ENCODE measurements at places on chromosomes 16 and 17. TPM values are rescaled to one million over a fixed set of nuclear protein-coding genes. Genes with fewer than 3 reads are reported as not detected.

- H3K27me3 ChIP-seq, result peaks cover 10% of the 10 kb centered on the region
- no peak overlapping the region for H3K4me3 ChIP-seq
- peaks cover 13% of the 10 kb centered on the region for H3K4me1 ChIP-seq
- DNase-seq, result no peak
- H3K27ac ChIP-seq, result no peak overlapping the region
- no peaks in the 10 kb centered on the region for H3K36me3 ChIP-seq
Measured at GRCh38 chr17:80223142-80223815, 3.1 kb downstream of the SLC26A11 start.

GRCh38 chr16:20928774-20929411 lies 28.3 kb downstream of the LYRM1 start:
- no peak overlapping the region for H3K27ac ChIP-seq
- no peak overlapping the region for H3K4me3 ChIP-seq
- H3K36me3 ChIP-seq, result peaks cover 17% of the 10 kb centered on the region
- no peak for DNase-seq
- peaks cover 2% of the 10 kb centered on the region for H3K27me3 ChIP-seq

DNA sequence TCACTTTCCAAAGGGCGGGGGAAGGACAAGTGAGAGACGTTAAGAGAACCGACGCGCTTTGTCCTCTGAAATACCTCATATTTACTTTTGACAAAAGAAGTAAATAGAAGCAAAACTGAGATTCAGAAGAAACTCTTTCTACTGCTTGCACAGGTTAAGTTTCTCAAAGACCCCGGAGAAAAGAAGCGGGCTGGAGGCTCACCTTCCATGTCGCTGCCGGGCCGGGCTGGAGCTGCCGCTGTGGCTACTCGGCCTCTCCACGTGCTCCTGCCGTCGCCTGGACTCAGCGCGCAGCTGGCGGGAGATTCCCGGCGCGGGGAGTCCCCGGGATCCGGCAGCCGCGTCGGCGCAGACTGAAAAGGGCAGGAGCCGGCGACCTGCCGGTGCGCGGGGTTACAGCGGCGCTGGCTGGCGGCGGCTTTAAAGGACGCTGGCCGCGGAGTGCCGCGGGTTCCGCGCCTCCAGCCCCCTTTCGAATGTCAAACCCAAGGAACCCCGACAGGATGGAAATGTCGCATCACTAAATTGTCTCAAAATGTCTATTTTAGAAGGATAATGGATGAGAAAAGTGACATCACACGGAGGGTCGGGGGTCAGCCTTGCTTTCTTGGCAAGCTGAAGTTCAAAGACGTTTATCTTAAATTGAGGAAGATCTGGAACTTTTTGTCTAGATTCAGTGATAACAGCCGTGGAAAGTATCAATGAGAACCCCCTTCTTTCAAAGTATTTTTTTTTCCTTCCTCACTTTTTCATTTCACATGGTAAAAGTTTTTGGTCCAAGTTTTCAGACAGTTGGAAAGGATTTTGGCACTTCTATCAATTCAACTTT lies at the start of gene IKZF3:
TSS of gene IKZF3 (minus strand) at position 395 of the 829 bp plus-strand sequence. CDS start at position 209, 186 bp downstream.
- no peaks in the 10 kb centered on the region for H3K27me3 ChIP-seq
- H3K4me3 ChIP-seq, result peak within 1 kb of the TSS; percentile 91
- H3K4me1 ChIP-seq, result peaks cover 49% of the 10 kb centered on the region

GRCh38 chr17:14340857-14341754 lies 40.2 kb downstream of the HS3ST3B1 start:
- H3K27ac ChIP-seq, result no peak overlapping the region
- H3K4me1 ChIP-seq, result peaks cover 32% of the 10 kb centered on the region
- H3K36me3 ChIP-seq, result peaks cover 9% of the 10 kb centered on the region

MT1B gene
- total RNA-seq, result not detected
